ENCODE measurements at places on chromosomes 7 and 10. TPM values are rescaled to one million over a fixed set of nuclear protein-coding genes. Genes with fewer than 3 reads are reported as not detected.

Gene WAC
- total RNA-seq = 136 TPM

Gene COBL
- not detected for total RNA-seq

Gene H2AZ2
- total RNA-seq = 208 TPM

Gene UPK3B
- total RNA-seq = 1.6 TPM

Gene RBM20
- total RNA-seq = not detected

Gene TRIM50
- not detected for total RNA-seq

Gene BHLHA15
- total RNA-seq = 2.4 TPM

DNA sequence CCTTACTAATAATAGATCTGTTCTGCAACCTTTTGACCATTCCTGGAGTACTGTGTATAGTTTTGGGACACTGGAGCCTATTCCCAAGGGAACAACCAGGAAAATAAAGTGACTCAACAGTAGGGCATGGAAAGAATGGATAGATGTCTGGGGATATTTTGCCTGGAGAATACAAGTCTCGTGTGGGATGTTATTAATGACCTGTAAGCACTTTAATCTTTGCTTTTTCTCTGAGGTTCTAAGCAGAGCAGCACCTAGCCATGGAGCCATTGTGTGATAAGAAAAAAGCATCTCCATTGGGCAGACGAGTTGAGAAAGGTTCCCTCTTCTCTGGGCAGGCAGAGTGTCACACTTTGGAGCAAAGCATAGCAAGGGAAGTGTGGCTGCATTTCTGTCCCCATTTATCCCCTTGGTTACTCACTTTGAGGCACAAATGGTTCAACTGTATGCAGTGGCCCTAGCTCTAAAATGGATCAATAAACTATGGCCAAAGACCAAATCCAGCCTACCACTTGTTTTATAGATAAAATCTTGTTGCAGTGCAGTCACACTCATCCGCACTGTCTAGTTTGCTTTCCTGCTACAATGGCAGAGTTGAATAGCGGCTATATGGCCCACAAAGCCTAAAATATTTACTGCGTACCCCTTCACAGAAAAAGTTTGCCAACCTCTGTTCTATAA lies 21.0 kb upstream of the CCDC71L start:
- no peak for DNase-seq

DNA sequence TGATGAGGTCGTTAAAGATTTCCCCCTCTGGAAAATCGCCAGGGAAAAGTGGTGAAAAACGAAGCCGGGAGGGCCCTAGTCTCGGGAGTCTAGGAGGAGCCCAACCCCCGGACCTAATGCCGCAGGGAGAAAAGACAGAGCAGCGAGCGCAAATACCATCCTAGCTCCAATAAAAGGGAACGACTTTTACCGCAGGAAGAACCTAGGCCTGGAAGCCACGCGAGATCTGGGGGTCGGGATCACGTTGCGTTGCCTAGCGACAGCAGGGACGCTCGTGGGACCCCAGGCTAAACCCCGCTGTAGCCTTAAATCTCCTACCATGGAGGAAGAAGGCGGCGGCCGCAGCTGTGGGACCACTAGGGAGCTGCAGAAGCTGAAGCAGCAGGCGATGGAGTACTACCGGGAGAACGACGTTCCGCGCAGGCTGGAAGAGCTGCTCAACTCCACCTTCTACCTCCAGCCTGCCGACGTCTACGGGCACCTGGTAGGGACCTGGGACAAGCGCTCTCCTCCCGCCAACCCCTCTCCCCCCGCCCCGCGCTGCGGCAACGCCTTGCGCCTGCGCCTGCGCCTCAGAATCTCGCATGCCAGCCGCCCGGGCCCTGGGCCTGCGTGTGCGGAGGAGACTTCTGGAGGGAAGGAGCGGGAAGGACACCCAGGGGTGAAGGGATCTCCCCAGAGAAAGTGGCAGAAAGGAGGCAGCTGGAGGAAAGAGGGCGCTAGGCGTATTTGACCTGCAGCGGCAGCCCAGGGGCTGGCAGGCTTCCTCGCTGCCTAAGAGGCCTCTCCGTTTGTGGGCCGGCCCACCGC lies at the start of gene ENO4:
TSS of gene ENO4 (plus strand) at position 252 of the 810 bp plus-strand sequence. CDS start at position 320, 68 bp downstream.
- no peak for DNase-seq

DNA sequence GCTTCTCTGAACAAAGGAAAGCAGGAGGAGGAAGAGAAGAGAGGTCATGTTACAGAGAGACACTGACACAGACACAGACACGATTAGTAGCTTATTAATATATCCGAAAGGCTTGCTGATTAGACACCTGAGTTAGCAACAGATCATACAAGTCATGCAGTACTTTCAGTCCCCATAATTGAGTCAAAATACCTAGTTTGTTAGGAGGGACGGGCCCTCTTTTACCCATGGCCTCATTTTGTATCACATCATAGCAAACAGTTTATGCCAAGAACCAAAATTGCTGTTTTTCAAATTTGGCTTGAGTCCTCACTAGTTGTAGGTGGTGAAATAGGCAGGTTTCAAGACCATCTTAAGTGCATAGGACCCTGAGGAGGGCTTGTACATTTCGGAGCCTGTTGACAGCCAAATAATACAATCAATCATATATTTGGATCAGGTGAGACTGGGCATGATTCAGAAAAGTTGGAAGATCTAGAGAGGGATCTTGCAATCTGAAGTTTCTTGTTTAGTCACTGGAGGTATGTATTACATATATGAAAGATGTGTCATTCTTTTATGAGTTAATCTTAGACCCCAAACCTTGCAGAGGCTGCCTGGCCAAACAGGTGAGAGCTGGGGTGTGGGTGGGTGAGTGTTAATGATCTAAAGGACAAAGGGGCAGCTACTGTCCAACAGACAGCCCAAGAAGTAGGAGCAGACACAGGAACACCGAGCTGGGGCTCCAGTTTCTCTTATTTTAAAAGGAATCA lies 65.4 kb downstream of the PRPF18 start:
- DNase-seq = no peak

- no peak for DNase-seq
Observed at GRCh38 chr7:73880755-73881328, 19.9 kb downstream of the TMEM270 start.

- DNase-seq = no peak
Observed at GRCh38 chr7:48113275-48113674, 24.2 kb downstream of the UPP1 start.

DNA sequence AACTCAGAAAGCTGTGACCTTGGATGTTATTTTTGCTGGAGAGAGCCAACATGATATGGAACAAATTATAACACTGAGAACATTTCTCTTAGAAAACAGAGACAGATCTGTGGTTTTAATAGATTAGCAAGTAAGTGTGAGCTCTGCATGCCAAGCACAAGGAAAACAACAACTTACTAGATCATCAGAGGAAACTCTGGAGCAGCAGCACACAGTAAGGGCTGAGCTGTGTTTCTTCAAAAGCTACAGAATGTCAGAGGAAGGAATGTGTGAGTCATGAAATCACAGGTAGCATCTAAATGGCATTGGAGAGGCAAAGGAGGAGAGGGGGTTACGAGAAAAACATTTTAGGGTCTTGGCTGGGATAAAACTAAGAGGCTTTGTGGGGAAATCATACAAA lies 283.4 kb upstream of the FZD8 start:
- no peak for DNase-seq

- no peak for DNase-seq
Observed at GRCh38 chr10:7310076-7310475, 100.8 kb downstream of the SFMBT2 start.

DNA sequence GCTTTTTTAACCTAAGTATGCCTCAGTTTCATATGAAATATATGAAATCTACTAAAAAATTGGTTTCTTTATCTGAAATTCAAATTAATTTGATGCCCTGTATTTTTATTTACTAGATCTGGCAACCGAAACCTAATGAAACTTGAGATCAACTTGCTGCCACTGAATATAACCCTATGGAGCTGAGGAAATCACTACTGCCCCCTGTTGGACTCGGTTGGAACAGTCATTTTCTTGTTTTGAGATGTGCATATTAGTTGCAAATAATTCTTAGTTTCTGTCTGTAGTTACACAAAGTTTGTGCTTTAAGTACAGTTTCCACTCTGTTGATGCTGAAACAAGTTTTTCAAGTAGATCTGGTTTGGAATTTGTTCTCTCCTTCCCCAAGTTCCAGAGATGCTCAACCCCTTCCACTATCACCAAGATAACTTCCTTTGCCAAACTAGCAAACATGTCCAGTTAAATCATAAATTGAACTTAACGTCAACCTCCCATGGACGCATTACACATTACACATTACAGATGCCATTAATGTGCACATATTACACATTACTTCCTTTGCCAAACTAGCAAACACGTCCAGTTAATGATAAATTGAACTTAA lies 22.2 kb upstream of the EXOC4 start:
- DNase-seq = no peak

DNA sequence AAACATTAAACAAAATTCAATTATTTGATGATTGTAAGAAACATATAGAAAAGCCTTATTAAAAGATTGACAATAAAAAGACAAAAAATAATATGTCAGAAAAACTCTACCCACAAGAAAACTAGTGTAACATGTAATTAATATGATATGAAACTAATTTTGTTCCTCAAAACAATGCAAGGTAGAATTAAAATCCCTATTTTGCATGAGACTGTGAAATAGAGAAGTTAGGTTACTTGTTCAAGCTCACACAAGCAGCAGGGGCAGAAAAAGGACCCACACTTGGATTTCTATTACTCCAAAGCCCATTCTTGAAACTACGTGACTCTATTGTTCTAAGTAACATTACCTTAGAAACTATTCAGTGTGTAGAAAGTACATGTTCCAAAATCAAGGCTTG lies 96.4 kb downstream of the KCNMA1 start:
- no peak for DNase-seq

DNA sequence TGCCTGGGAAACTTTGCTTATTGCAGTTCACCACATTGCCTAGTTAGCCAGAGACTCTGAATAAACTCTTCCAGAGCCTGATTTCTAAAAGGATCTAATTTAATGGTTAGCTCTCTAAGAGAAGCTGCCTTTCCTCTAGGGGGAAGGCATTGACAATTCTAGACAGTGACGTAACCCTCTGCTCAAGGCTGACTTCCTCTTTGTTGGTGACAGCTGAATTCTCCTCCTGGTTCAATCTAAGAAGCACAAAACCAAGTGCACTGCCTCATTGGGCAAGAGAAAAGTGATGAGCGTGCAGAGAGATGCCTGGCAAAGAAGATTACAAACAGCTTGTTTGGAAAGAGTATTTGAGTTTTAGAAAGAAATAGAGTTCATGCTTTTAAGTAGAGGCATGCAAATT lies 102.7 kb downstream of the MACC1 start:
- DNase-seq = no peak

- DNase-seq = no peak
Observed at GRCh38 chr10:1685699-1686490, 51.4 kb downstream of the ADARB2 start.

DNA sequence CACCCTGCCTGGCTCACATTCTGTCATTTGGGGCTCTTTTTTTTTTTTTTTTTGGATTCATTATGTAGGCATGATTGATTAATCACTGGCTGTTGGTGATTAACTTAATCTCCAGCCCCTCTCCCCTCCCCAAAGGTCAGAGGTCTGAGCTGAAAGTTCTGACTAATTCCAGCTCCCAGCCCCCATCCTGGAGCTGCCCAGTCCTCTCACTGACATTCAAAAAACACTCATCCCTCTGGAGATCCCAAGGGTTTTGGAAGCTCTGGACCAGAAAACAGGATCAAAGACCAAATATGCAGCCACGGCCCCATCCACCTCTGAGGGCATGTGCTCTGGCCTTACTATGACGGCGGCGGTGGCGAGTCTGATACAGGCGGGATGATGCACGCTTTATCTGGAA lies 53.8 kb downstream of the RBM17 start:
- no peak for DNase-seq

GRCh38 chr10:88038268-88038667 lies 174.8 kb downstream of the PTEN start:
- DNase-seq = no peak

- no peak for DNase-seq
Observed at GRCh38 chr10:100501423-100501822, 18.2 kb downstream of the SEC31B start.

- no peak for DNase-seq
Observed at GRCh38 chr10:78066728-78067430, 33.2 kb downstream of the RPS24 start.

DNA sequence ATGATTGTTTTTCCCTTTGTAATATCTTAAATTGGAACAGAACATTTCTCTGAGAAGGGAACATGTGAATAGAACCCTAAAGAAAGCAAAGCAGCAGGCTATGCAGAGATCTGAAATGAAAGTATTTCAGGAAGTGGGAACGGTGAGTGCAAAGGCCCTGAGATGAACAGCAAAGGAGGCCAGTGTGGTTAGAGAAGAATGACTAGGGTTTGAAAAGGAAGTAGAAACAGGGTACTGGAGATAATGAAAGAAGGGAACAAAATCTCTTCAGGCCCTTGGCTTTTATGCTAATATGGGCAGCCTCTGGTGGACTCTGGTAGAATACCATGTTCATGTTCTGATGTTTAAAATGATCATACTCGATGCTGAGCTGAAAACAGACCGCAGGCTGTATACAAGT lies 22.2 kb downstream of the ARHGAP21 start:
- DNase-seq = no peak

DNA sequence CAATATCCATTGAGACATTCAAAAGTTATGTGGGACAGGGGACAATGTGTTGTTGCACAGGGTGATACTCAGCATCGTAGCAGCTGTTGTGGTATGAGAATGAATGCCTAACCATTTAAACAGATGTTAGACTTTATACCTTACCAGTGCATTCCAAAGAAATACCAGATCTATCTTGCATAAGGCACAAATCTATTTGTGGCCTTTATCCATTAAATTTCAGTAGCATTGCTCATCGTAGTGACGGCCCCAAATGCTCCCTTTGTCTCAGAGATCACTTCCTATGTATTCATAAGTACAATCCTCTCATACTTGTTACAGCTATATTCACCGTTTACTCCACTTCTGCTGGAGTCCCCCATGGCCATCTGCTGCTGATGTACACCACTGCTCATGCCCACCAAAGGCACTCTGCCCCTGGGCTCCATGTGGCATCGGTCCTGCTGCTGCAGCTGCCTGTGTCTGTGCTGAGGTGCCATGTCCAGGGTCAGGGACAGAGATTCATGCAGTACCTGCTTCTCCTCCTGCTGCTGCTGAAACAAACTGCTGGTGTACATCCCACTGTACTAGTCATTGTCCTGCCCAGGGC lies 96.3 kb downstream of the CPED1 start:
- no peak for DNase-seq

DNA sequence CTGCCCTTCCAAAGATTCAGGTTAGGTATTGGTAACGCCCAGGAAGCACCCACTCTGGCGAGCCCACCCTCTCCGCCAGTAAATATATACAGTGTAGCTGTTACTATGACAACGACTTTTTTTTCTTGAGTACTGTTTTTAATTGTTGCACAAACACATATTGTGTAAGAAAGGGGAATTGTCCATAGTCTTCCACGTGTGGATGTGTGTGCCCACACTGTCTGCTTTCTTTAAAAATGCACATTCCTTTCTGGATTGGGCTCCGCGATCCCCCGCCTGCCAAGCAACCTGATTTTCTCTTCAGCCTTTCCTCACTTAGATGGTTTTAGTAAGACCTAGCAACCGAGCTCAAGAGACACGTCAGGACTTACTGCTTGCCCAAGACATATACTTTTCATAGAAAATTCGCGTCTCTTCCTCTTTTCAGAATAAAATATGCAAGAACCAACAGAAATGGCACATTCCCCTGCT lies 247.8 kb downstream of the EBF3 start:
- no peak for DNase-seq

GRCh38 chr10:4034907-4035598 lies 250.0 kb upstream of the KLF6 start:
- no peak for DNase-seq

Measured in natural killer cell treated with Interleukin-12 subunit alpha and Interleukin-12 subunit beta and Interleukin-15 and Interleukin-18, amount 100 ng/mL, for 72 hours (primary cell).